ENCODE measurements at places on chromosomes 2 and 18. TPM values are rescaled to one million over a fixed set of nuclear protein-coding genes. Genes with fewer than 3 reads are reported as not detected.

Gene PDE1A
- not detected for total RNA-seq

Gene BMP10
- not detected for total RNA-seq

Gene IL36B
- total RNA-seq, result not detected

Gene LRRTM1
- not detected for total RNA-seq

Gene IL36A
- total RNA-seq, result 1.2 TPM

Gene LINC00305
- not detected for total RNA-seq

DNA sequence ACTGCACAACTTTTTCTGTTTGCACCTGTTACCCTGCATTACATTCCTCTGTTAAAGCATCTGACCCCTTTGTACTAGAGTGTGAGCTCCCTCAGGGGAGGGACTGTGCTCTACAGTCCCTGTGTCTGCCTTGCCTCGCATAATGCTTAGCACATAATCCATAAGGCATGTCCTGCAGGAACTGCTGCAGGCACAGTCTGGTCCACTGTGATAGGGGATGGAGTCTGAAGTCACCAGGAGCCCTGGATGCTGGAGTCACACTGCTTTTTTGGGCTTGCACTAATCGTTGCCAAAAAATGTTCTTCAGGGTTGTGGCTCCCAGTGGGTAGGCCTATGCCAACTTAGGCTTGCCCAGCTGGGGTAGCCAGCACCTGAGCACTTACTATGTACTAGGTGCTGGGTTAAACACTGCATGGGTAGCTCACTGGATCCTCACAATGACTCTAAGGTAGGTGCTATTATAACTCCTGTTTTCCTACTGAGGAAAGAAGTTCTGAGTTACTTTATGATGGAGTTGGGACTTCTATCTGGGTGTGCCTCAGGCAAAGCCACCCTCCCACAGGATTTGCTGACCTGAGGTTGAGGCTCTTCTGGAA is 33.3 kb downstream of the COPS7B start:
- no peak for DNase-seq

DNA sequence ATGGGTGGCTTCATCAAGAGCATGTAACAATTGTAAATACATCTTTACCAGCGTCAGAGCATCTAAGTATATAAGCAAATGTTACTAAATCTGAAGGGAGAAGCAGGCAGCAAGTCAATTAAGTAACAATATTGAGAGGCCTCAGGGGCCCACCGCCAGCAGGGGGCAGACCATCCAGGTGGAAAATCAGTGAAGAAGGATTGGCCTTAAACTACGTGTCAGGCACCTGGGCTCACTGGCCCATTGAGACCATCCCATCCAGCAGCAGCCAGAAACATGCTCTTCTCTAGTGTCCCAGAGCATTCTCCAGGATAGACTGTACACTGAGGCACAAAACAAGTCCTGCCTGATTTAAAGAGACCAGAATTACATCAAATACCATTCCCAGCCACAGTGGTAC is 96.2 kb upstream of the SNTG2 start:
- DNase-seq, result no peak

DNA sequence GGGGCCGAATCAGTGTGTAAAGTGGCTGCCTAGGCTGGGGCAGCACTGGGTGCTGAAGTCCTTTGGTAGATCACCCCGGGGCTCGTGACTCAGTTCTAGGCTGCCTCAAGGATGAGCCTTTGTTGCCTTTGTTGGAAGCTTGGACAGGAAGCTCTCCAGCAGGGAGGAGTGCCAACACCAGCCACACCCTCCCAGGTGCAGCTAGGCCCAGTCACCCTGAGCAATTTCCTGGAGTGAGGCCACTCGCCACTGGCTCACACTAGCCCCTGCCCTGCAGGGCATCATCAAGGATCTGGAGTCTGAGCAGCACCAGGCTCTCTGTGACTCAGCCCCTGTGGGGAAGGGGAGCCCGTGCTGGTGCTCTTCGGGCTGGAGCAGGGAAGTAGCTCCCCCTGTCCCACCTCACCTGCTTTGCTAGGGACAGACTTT is 6.7 kb upstream of the SDC1 start:
- no peak for DNase-seq

GRCh38 chr2:153386481-153386897 is 92.1 kb downstream of the RPRM start:
- DNase-seq, result no peak

DNA sequence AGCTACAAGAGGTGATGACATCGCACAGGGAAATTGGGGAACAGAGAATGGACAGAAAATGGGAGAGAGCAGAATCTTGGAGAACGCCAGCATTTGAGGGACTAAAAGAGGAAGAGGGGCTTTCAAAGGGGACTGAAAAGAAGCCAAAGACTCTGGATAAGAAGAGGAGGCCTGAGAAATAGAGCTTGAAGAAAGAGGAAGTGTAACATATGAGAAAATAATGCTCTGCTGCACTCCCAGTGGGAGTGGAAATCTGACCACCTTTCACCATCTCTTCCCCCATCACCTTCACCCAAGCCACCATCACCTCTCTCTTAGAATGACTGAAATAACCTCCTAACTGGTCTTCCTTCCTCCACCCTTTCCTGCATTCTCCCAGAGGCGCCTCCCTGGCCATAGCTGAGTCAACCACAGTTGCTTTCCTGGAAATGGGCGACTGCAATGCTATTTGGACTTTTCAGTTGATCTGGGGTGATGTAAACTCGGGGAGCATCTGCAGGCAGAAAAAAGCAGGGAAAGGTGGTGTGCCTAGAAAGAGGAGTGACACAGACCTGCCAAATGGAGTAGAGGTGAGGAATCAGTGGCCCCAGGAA is 16.8 kb downstream of the CXCR1 start:
- DNase-seq, result no peak

DNA sequence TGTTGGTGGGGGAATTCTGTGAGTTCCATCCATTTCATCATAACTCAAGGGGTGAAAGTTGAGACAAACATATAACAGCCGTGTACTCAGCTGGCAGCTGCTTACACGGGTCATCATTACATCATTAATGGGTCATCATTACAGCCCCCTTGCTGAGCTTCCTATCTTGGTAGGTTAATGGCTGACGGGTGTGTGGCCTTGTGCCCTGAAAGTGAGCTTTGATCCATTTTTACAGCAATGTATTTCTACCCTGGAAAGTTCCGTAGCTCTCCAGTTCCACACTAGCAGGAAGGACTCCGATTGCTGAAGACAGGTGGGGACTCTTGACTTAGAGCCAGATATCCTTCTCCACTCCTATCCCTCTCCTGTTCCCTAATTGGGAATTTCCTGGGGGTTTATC is 105.2 kb upstream of the DLX2 start:
- no peak for DNase-seq

DNA sequence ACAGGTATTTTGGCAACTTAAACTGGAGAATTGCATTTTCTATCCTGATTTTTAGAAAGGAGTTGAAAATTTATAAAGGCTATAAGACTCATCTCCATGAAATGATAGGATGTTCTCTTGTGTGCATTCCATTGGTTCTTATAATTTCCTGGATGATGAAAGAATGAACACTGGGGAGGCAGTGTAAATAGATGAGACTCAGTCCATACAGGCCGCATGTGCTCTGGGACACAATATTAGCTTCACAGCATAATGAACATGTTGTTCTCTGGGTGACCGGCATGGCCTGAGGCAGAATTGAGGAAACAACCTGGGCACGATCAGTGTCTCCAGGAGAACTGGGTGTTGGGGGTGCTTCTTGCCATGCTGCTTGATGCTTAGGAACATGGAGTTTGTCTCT is 38.8 kb downstream of the AOX1 start:
- no peak for DNase-seq

- DNase-seq, result no peak
These were observed 14.3 kb upstream of the PIEZO2 start for GRCh38 chr18:11163665-11164064.

DNA sequence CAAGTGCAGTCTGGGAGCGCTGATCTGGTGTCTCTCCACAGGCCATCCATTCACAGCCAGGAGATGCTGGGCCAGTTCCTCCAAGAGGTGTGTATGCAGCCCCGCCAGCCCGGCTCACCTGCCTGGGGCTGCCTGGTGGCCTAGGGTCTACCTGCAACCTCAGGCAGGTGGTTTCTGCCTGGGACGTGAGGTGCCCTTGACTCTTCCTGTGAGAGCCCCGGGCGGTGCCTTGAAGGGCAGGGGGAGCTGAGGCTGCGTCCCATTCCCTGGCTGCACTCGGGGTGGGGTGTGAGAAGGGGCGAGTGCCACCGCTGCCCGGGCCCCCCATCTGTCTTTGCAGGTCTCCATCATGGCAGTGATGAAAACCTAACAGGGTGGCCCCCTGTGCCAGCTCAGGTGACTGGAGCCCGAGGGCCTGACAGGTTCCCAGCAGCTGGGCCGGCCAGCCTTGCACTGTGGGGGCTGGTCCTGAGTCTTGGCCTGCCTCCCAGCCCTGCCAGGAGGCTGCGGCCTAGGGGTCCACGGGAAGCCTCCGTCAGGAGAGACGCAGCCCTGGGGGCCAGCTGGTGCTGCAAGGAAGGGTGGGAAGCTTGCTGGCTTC is 11.9 kb downstream of the CAPN10 start:
- DNase-seq, result no peak

- no peak for DNase-seq
These were observed 52.2 kb downstream of the TMX3 start for GRCh38 chr18:68662754-68663153.

- DNase-seq, result no peak
These were observed 151.8 kb downstream of the WDPCP start for GRCh38 chr2:63436488-63436887.

DNA sequence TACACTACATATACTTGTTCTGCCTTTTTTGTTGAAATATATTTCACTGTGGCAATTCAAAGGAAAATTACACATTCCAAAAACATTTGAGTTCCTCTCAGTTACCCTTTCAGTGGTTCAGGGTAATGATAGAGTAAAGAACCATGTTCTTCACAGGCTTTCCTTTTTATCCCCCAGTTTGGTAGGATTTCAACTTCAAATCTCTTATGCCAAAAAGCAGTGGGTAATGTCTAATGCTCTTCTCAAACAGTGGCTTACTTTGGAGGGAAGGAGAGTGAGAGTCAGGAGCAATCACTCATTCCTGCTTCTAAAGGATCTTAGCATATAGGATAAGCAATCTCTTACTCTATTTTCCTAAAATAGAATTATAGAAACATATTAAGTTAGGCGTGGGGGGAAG is 290.6 kb downstream of the ZEB2 start:
- no peak for DNase-seq

DNA sequence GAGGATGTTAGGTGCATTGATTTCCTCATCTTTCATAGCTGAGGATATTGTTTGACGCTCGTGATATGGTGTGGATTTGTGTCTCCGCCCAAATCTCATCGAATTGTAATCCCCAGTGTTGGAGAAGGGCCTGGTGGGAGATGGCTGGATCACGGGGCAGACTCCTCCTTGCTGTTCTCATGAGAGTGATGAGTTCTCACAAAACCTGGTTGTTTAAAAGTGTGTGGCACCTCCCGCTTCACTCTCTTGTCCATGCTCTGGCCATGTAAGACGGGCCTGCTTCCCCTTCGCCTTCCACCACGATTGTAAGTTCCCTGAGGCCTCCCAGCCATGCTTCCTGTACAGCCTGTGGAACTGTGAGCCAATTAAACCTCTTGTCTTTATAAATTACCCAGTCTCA is 28.4 kb upstream of the GPC1 start:
- DNase-seq, result no peak

DNA sequence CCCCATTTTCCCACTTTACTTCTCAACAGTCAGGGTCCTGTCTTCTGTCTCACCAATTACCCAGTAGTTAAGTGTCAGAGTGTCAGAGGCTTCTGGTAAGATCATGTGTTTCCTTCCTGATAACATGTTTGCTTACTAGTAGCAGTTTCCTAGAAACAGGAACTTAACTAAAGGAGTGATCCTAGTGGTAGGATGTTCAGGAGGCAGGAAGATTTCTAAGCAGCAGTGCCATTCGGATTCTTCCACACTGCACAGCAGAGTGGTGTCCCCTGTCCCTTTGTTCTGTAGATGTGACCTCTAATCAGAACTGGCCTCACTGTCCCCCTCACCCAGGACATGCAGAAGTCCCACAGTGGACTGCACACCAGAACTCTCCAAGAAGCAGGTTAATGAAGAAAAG is 221.8 kb upstream of the OSR1 start:
- no peak for DNase-seq

- DNase-seq, result no peak
These were observed 20.4 kb downstream of the GPD2 start for GRCh38 chr2:156456616-156457015.

DNA sequence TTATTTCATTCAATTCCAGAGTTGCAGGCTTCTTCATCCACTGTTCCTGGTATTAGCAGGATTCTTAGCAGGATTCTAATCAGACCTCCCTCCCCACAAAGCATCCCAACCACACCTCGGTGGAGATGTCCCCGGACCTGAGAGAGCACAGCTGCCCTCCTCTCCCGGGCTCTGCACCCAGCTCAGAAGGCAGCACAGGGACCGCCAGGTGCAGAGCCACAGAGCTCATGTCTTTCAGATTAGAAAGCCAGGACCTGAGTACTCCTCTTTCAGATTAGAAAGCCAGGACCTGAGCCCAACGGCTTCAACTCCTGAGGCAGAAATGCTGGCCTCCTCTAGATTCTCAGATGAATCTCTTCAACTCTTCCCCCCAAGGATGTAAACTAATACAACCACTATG is 152.3 kb downstream of the MYO5B start:
- DNase-seq, result no peak

GRCh38 chr2:164495491-164496223 is 125.6 kb downstream of the GRB14 start:
- no peak for DNase-seq

- DNase-seq, result no peak
These were observed 123.0 kb downstream of the PMAIP1 start for GRCh38 chr18:60022671-60023276.

Data from naive thymus-derived CD8-positive, alpha-beta T cell (primary cell).